ENCODE measurements at places on chromosomes 7 and 10.

DNA sequence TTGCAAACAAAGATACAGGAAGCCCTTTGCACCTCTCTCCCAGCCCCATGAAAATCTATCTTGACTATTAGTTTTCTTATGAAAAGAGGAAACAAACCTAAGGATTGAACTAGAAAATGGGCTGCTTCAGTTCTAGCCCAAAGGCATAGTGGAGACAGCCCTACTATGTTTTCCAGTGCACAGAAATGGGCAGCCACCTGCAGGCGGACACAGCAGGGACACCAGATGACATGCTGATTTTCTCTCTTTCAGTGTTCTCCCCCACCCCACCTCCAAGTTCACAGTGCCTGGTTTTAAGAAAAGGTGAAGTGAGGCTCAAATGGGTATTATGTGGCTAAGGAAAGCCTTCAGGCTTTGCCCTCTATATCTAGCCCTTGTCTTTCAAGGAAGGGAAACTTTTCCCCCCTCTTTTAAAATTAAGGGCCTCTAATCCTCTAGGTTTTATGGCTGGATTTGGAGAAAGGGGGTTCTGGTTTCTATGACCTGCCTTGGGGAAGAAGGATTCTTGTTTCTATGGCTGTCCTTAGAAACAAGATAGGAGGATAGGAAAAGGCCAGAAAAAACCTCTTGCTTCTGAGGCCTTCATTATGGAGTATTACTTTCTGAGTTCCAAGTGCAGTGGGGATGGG, 23.5 kb upstream of the DDX50 start:
- DNase-seq = no peak

GRCh38 chr7:35533902-35534301, 161.0 kb downstream of the HERPUD2 start:
- no peak for DNase-seq

DNA sequence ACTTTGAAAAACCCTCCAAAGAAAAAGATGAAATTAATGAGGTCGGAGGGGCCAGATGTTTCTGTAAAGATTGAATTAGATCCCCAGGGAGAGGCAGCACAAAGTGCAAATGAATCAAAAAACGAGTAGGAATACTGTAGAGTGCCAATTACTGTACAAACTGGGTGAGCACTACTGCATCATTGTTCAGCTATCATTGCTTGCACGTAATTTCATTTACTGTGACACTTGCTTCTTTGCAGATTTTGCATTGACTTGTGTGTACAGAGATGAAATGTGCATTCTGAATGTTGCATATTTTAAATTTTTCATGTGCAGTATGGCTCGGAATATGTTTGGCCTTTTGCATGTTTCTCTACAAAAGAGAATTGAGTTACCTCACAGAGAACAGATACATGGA, 123.7 kb downstream of the LCOR start:
- no peak for DNase-seq

DNA sequence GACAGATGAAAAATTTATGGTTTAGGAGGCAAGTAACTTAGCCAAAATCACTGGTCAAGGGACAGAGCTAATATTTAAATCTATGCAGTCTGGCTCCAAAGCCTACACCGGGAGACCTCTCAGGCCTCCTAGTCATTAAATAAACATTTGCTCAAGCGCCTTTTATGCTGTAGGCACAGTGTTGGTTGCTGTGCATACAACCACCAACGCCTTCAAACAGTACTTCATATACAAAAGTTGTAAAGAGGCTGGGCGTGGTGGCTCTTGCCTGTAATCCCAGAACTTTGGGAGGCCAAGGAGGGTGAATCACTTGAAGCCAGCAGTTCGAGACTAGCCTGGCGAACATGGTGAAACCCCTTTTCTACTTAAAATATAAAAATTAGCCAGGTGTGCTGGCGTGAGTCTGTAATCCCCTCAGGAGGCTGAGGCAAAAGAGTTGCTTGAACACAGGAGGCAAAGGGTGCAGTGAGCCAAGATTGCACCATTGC, 159.8 kb downstream of the MAGI2 start:
- peak; percentile 25 for DNase-seq

DNA sequence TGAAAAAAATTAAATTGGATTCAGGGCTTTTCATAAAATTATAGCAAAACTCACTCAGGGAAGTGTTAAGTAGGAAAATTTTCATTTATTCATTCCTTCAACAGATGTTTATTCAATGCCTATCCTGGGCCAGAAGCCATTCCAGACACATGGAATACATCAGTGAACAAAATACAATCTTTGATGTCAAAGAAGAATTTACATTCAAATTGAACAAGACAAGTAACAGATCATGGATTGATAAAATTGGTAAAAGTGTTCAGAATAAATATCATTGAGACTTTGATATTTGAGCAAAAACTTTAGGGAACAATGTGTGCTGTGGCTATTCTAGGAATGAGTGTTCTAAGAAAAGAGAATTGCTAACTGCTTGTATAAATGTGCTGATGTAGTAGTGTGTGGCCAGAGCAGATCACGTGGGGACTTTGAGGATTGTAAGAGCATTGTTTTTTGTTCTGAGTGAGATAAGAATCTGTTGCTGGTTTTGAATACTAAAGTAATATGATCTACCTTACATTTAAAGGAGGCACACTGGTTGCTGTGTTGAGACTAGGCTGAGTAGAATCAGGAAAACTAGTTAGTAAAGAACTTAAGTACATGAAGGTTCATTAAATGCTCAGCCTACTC, 957.2 kb downstream of the PCDH15 start:
- no peak for DNase-seq

- no peak for DNase-seq
These were observed 146.2 kb upstream of the ASAH2 start for GRCh38 chr10:50397312-50398140.

- DNase-seq = peak; percentile 73
These were observed 337.7 kb upstream of the NPVF start for GRCh38 chr7:25565949-25566348.

GRCh38 chr7:47215049-47215448, 366.9 kb downstream of the TNS3 start:
- DNase-seq = no peak

- DNase-seq = no peak
These were observed 37.7 kb downstream of the TRIL start for GRCh38 chr7:28920424-28920823.

DNA sequence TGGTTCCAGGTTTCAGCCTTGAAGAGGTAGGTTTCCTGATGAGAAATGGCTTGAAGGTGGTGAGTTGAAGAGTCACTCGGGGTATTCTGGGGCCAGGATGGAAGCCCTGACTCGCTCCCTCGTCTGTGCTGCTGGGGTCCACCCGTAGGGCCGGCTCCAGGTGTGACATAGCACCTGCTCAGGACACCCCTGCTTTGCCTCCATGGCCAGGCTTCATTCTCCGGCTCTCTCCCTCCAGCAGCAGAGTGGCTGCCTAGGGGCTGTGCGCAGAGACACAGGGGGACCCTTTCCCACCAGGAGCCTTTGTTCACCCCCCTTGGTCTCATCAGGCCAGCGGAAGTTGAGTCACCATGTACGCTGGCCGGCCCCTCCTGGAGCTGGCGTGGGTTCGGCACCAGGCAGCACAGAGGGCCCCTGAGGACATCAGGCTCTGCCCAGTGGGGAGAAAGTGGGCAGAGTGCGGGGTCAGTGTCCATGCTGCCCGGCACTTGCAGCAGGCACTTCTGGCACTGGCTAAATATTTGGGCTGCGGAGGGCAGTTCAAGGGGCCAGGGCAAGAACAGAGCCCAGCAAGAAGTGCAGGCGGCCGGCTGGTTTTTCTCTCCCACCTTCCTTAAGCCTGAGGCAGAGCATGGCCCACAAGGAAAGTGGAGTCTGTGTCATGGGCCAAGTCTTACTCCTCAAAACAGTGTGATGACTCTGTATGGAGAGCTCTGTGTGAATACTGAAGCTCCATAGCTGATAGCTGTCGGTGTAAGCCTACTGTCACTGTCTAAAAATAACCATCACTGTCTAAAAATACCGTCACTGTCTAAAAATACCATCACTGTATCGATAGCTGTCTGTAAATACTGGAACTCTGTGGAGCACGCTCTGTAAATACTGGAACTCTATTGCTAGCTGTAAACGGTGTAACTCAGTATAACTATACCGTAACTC, 3.7 kb upstream of the PRKAR1B start:
- DNase-seq = no peak

GRCh38 chr7:156986378-156986777, 24.1 kb downstream of the MNX1 start:
- DNase-seq = no peak

DNA sequence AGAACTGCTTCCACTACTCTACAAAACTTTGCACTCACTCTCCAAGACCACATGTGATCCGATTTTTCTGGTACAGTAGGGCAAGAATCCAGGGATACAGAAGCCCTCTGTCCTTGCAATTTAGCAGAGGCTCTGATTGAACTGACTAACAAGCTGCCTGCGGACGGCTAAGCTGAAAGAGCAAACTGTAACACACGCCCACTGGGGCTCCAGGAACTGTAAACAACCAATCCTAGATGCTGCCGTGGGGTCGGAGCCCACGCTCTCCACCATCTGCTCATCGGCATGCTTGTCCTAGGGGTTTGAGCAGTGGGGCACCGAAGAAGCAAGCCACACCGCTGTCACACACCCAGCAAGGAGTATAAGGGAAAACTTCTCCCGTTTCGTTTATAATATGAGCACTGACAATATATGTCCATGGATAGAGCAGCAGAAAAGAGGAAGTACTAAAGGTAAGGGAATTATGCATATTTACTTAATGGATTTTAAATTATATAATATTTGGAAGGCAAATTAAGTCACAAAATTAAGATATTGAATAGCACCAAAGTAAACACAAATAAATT, 634.4 kb upstream of the POT1 start:
- DNase-seq = no peak

DNA sequence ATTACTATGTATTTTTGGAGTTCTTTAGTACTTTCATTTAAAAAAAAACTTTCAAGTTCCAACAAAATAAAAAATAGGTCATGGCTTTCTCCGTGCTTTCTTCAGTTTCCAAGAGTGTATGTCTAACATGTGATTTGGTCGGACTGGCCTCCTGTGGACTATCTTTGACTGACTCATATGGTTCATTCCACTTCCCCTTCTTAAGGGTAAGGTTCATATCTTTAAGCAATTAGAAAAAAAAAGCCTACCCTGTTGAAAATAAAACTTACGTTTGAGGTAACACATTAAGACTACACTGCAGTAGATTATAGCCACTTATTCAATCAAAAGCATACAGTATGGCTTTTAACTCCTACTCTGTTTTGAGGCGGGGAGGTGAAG, 112.8 kb upstream of the AHR start:
- no peak for DNase-seq

DNA sequence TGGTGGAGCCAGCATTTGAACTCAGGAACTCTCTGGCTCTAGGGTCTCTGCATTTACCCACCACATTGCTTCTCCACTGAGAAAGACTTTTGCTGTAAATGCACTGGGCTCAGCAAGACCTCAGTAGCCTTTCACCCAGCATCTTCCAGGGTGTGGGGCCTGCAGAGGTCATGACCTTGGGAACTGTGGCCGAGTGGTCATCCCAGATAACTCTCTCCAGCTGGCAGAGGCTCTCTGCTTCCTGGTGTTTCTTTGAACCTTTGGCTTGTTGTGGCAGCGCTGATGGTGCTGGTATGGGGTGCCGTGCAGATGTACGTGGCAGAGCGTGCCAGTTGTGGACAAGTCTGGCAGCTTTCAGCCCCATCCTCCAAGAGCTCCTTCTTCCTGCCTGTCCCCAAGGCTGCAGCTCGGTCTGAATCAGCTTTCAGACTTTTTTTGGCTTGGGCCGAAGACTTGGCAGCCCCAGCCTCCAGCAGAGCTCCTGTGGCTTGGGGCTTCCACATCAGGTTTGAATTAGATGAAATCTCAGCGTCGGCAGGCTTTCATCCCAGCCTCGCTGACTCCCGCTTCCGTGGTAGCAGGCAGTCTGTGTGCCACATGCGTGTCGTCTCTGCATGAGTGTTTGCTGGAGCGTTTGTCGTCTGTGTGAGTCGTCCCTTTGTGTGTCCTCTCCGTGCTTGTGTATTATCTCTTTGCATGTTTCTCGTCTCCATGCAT, 21.5 kb downstream of the ADAMTS14 start:
- no peak for DNase-seq

DNA sequence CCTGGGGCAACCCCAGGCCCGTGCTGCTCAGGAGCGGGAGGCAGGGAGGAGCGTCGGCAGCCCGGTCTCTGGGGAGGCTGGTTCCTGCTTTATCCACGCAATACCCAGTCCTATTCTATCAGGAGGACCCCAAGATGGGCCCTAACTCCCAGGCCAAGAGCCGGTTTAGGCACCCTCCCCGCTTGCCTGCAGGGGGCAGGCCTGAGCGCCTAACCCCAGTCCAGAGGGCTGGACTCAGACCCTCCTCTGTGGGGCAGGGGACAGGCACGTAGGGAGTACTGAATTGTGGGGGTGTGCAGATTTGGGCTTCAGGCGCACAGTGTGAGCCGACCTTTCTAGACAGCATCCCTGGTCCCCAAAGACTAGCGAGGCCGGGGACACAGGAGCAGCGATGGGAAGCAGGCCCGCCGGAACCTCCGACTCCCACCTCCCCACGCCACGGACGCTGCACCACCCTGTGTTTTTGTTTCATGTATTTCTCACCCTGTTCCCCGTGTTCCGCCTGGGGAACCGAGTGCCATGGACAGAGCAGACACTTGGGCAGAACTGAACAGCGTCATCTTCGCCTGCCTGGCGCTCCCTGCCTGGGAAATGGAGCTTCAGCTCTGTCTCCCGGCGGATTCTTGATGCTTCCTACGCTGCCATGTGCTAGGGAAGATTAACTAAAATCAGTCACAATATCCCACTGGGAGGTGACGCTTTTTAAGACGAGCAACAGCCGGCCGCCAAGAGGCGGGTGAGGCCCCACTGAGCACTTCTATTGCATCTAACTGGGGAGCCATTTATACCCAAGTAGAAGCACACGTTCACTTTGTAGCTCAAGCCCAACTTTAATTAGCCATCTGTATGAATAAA, 5.3 kb downstream of the NUDT1 start:
- DNase-seq = no peak

DNA sequence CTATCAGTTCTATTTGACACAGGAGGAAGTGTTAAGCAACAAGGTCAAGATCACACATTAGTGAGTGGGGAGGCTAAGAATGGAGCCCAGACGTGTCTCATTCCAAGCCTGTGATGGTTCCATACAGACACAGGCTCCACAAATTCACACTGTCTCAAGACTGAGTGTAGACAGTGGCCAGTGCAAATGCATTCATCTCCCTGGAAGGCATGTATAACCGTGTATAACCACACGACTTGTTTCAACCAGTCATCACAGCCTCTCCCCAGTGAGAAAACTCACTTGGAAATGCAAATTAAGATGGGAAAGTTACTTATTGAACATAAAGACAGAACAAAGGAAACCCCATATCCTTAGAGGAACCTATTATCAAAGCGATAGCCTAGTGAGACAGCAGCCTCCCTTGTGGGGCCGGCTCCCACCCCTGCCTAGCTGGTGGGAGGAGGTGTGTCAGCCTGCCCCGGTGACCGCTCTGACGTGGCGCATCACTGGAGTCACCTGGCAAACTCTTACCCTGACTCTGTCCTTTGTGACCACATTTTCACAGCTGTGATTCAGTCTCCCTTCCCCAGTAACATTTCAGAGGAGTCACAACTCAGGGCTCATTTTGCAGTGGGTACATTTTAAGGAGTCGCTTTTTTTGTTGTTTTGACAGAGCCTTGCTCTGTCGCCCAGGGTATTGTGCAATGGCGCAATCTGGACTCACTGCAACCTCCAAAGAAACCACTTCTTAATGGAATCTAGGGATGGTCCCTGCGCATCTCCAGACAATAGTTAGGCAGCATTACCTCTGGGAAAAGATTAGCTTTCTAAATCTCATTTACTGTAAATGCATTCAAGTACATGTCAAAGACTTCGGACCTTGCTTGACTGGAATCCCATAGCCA, 126.6 kb upstream of the PARD3 start:
- no peak for DNase-seq

Measured in NCI-H1092 (cell line).